Activated CD4-positive, alpha-beta T cell treated with anti-CD3 and anti-CD28 coated beads, Interleukin-2, amount 50 U/mL, for 4 hours (primary cell): ENCODE measurements at places on chromosomes 11 and 22.
A peak's percentile ranks its signal among the peaks of the same experiment; 100 is the strongest.

GRCh38 chr22:49726701-49727101 is 101.0 kb downstream of the BRD1 start:
- no peak for DNase-seq

DNA sequence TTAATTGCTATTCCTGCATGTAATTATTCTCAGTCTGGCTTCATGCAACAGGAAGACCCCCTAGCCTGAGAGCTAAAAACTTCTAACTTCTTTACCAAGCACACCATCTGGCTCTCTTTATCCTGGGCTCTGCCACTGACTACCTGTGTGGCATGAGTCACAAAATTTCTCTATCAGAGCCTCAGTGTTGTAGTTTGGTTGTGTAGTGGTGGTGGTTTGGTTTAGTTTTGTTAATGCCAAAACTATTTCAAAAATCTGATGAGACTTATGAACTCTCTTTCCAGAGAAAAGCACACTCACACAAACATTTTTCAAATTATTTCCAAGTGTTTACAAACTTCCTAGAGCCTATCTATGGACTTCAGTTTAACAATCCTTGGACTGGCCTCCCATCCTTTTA is 7.5 kb upstream of the IL17RA start:
- no peak for DNase-seq

DNA sequence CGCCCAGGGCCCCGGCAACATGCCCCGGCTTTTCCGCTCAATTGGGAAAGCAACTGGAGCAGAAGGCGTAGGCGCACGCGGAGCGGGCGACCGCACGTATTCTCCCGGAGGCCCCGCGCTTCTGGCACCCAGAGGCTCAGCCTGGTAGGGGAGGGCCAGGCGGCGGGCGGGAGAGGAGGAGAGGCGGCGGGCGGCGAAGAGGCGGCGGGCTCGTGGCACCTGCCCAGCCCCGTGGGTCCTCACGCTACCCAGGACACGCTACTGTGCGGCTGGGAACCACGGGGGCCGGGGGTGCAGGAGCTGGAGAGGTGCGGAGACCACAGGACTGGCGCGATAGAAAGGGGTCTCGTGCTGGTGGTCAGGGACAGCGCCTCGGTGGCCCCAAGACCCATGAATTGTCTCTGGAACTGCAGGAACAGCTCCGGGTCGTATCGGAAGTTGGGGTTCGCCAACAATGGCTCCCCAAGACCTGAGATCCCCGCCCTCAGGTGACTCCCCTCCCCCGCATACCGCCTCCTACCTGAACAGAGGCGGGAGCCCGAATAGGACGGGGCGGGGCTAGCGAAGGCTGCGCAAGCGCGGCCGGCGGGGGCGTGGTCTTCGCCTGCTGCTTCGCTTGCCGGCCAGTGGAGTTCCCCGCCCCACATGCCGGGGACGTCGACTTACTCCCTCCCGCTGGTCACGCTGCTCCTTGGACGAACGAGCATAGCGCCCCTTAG is at the start of gene SLC37A4:
Gene SLC37A4 (minus strand): TSS at position 549 of the 719 bp plus-strand sequence.
- peak; percentile 98 for DNase-seq

DNA sequence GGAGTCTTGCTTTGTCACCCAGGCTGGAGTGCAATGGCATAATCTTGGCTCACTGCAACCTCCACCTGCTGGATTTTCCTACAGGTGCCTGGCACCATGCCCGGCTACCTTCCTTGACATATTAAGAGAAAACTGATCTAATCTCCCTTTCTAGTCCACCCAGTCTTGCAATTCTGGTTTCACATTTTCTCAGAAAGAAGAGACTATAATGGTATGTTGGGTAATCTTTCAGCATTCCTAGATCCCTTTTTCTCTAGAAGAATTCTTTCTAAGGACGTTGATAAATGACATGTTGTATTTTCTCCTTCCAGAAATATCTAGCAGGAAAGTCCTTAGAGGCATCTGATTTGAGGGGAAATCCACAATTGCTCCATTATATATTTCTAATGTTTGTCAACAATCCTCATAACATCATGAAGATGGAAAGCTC is 10.4 kb upstream of the HSPA8 start:
- no peak for DNase-seq

DNA sequence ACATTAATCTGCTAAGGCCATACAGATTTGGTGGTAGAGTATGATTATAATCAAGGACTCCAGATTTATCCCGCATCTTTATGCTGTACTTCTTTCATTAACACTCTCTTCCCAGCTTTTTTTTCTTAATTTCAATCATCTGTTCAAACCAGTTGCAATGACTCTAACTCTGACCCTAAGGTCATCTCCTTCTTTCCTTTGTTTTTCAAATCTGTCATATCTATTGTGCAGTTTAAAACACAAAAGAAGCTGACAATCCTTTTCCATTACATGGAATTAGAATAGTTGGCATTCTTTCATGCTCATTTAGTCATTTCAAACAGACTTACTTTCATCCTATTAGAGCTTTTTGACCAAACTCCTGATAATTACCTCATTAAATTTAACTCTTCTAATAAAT is 53.6 kb upstream of the GRM5 start:
- DNase-seq, result no peak

DNA sequence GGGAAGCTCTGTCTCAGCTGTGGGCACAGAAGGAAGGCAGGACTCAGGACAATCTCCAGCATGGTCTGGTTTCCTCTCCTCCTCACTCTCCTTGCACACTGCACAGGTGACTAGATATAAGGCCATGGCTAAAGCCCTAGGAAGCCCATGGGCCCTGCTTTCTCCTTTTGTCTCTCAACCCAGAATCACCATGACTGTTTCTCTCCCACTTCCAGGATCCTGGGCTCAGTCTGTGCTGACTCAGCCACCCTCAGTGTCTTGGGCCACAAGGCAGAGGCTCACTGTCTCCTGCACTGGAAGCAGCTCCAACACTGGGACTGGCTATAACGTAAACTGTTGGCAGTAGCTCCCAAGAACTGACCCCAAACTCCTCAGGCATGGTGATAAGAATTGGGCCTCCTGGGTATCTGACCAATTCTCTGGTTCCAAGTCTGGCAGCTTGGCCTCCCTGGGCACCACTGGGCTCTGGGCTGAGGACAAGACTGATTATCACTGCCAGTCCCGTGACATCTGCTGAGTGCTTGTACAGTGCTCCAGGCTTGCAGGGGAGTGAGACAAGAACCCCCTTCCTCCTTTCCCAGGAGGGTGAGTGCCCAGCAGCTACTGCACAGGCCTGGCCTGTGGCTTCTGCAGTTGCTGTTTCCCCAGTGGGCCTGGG is 104.0 kb upstream of the TOP3B start:
- DNase-seq, result no peak

GRCh38 chr22:47250995-47251765 is 488.7 kb downstream of the TBC1D22A start:
- no peak for DNase-seq

- DNase-seq, result no peak
These were observed 21.7 kb downstream of the CCDC81 start for GRCh38 chr11:86396396-86396795.

DNA sequence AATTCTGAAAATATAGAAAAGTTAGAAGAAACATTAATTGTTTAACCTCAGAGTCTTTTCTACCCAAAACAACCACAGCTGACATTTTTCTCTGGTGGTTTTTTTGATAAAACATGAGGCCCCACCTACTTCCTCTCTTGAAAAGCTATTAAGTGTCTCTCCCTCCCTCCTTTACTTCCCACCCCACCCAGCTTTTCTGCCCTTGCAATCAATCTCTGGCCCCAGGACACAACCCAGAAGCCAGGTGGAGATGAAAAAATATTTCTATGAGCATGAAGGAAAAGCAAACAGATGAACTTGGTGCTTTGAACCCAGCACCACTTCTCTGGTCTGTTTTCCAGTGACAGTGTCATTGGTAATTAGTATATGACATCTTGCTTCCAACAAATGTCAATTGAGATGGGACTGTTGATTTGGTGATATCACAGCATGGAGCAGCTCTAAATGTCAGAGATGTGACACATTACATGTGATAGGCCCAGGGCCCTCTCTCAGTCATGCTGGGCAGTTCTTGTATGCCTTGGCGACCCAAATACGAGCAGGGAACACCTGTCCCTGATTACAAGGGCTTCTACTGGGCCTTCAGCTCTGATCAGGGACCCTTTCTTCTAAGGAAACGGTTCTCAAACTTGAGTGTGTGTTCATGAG is 23.9 kb upstream of the TMPRSS13 start:
- DNase-seq, result no peak

GRCh38 chr11:128181088-128181480 is 406.3 kb downstream of the ETS1 start:
- DNase-seq, result no peak

DNA sequence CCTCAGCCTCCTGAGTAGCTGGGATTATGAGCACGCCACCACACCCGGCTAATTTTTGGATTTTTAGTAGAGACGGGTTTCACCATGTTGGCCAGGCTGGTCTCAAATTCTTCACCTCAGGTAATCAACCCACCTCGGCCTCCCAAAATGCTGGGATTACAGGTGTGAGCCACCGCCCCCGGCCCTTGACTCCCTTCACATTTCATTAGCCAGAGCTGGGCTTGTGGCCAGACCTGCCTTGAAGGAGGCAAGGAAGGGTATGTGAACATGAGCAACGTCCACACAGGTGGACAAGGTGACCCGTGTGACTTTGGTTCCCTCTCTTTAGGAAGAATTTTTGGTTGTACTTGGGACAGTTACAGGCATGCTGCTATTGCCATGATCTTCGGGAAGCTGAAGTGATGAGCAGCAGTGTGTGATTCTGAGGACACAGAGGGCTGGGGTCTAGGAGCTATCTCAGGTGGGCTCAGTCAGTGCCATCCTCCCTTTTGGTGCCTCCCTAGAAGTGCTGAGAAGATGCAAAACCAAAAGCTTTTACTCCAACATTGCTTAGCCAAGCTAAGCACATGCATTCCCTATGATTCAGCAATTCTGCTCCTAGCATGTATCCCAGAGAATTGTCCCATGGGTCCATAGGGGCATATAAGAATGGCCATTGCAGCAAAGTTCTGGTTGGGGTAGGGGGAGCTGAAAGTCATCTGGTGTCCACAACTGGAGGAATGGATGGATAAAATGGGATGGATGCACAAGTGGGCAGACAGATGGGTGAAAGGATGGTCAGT is 6.1 kb downstream of the AP5B1 start:
- DNase-seq, result no peak

- no peak for DNase-seq
These were observed 627 bp upstream of the PEX26 start for GRCh38 chr22:18077087-18077638.

- DNase-seq, result no peak
These were observed 3.5 kb upstream of the IFITM10 start for GRCh38 chr11:1753929-1754305.

DNA sequence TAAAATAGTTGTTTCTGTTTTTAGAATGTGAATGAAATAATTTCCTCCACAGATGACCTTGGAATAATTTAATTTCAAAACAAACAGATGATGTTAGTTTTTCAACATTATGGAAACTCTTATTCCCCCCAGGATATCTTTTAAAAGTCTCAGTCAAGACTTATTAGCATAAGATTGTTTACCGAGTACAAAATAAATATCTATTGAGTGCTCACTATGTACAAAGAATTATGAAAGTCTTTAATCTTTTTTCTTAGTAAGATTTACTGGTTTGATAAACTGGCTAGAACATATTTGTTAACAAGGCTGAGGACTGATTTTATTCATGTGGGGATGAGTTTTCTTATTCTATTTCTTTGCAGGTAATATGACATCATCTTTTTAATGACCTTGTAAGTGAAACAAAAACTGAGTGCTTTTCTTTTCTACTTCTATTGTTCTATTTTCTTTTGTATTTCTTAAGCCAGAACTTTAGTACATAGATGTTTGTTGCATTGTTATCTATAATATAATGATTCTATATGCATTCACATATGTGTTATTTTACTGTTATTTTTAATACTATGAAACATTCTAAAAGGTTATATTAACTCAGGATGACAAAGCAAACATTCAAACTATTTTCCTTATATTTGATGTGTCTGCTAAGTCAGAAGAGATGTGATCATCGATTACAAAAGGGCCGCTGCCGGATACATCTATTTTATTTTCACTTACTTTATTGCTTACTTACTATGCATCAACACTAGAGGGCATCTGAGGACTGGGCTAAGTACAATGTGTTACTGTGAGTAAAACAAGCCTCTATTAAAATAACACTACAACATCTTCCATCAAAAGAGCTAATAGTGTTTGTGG is 111.0 kb upstream of the ARHGAP42 start:
- no peak for DNase-seq

- DNase-seq, result no peak
These were observed 30.1 kb downstream of the RCN1 start for GRCh38 chr11:32121012-32121411.

- no peak for DNase-seq
These were observed 8.2 kb upstream of the MAFF start for GRCh38 chr22:38193580-38193979.

DNA sequence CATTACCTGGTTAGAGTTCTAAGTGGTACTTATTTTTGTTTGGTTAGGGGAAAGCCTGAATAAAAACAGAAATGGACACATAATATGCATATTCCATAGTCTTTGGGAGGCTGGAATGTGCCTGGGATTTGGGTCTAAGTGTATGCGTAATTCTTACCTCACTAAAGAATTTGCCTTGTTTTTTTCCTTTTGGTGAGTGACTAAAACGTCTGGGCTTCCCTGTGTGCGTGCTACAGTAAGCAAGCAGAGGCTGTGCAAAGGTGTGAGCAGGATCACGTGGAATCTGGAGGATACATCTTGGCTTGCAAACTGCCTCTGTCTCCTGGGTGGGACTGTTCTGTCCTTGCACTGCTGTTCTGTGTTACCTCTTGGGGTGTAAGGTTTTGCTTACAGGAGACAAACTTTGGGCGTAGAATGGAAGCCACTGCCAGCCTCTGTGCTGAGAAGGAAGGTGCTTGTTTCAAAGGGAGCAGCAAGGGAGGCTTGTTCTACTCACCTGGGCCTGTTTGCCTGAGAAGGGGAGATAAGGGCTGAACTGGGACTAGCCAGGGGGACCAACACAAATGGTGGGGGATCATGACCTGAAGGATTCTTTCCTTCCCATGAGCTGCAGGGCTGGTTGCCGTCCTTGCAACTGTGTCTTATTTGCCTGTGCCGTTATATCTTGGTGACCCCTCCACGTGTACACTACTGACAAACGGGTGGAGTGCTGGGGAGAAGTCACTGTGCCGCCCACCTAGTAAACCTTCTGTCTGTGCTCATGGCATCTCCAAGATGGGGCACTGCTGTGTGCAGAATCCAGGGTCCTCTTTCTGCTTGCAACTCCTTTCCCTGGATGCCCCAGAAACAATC is 4.5 kb downstream of the NEAT1 start:
- DNase-seq, result peak; percentile 38

DNA sequence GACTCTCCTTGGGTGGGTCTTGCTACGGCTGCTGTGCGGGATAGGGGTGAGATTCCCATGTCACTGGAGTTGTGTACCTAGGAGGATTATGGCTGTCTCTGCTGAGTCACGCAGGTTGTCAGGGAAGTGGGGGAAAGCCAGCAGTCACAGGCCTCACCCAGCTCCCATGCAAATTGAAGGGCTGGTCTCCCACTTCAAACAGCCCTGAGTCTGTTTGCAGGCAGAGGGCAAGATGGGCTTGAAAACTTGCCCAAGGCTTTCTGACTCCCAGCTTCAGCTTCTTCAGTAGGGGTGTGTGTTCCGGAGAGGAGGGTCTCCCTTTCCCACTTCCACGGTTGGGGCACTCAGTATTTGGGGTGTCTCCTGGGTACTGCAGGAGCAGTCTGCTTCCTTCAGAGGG is 10.9 kb upstream of the SC5D start:
- DNase-seq, result no peak

GRCh38 chr11:76660533-76661305 is 9.8 kb downstream of the LRRC32 start:
- DNase-seq, result no peak
